ENCODE measurements at places on chromosomes 2 and 18.

DNA sequence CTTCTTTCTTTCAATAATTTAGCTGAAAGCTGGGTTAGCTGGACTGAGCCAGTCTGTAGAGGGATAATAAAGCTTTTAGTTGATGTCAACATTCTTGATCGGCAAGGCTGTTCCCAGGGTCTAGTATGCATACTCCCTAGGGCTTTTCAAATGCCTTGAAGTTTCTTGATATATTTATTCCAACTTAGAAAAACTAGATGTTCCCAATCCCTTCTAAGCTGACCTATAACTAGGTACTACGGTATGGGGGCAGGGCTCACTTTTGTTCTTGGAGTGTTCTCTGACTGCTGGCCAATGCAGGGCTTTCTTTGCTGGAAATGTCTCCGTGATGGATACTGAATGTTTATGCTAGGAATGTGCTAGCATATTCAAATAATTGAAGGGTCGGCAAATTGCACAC, 258.6 kb upstream of the TANK start:
- no peak for DNase-seq

- no peak for DNase-seq
These were observed 2.6 kb upstream of the SALL3 start for GRCh38 chr18:78976765-78977636.

DNA sequence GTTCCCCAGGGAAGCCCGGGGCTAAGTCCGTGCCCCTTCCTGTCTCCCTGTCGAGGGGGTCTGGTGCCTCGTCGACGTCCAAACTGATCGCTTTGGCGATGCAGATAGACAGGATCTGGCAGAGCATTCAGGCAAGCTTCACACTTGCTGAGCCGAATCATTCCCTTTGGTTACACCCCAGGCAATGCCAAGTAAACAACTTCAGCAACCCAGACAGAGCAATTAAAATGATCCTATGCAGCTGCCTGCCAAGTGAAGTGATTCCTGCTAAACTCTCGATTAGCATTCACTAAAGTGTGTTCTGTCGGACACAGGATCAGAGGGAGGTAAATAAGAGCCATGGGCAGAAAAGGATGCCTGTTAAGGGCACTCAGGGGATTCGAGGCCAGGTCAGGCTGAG, 108.2 kb upstream of the RAB12 start:
- DNase-seq: no peak

- no peak for DNase-seq
These were observed 23.9 kb downstream of the MEP1B start for GRCh38 chr18:32213693-32214092.

- no peak for DNase-seq
These were observed 121.2 kb upstream of the ANKRD30BL start for GRCh38 chr2:132282911-132283310.

DNA sequence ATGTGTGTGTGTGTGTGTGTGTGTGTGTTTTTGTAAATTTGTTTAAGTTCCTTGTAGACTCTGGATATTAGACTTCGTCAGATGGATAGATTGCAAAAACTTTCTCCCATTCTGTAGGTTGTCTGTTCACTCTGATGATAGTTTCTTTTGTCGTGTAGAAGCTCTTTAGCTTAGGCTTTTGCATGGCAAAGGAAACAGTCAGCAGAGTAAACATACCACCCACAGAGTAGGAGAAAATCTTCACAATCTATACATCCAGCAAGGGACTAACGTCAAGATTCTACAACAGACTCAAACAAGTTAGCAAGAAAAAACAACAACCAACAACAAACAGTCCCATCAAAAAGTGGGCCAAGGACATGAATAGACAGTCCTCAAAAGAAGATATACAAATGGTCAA, 336.7 kb upstream of the ATP5MC3 start:
- DNase-seq: no peak

- DNase-seq: peak; percentile 12
These were observed 916 bp downstream of the TNFRSF11A start for GRCh38 chr18:62325806-62326645.

GRCh38 chr2:179524809-179525339, 260.2 kb upstream of the SESTD1 start:
- no peak for DNase-seq

- DNase-seq: no peak
These were observed 150.6 kb upstream of the COPS8 start for GRCh38 chr2:236935083-236935482.

GRCh38 chr2:2646433-2647051, 315.5 kb upstream of the MYT1L start:
- DNase-seq: peak; percentile 35

DNA sequence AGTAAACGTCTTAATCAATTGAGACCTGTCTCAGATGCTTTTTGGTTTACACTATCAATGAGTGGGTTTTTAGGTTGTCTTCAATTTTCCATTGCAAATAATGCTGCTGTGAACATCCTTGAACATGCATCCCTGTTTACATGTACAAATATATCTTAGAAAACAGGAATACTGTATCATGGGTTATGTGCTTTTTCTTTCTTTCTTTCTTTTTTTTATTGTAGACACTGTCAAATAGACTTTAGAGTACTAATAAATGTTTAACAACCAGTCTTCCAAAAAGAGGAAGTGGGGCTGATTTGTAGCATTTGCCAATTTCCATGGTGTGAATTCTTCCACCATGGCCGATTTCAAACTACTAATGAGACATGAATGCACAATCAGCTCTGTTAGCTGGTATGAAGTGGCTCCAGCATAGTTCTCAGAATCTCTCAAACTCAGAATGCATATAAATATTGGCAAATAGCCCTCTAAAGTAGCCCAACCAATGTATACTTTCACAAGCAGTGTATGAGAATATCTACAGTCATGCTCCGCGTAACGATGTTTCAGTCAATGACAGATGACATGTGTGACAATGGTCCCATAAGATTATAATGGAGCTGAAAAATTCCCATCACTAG, 50.3 kb upstream of the B3GNT2 start:
- DNase-seq: no peak

DNA sequence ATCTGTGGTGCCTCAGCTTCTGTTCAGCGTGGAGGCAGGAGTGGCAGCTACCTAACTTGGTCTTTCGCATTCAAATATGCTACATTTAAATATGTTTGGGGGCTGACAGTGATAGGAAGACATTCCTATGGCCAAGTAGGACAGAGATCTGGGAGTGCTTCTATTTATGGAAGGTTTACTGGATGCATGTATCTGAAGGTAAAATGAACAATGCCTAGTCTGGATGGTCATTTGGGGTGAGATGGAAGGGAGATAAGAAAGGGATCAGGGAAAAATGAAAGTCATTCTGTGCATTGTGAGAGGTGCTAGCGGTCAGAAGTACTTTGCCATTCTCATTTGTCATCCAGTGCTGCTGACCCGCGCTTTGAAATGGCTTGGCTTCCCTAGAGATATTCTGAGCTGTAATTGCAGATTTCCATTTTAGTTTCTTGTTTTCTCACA, 300.9 kb upstream of the FBXO11 start:
- no peak for DNase-seq

DNA sequence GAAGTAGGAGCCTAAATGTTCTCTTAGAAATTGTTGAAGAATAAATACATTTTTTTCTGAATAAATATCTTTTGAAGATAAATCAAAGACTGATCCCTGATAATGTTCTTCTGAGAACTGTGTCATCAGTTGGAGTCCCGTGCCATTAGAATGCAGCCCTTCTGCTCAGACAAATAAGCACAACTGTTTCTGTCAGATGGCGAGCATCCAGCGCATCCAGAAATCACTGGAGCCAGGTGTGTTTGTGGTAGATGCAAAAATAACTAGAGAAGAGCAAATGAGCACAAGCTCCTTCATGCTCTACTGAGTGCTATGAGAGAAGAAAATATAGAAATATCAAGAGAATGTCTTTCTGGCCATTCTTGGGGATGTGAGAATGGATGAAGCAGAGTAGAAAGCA, 573.7 kb downstream of the THSD7B start:
- DNase-seq: no peak

DNA sequence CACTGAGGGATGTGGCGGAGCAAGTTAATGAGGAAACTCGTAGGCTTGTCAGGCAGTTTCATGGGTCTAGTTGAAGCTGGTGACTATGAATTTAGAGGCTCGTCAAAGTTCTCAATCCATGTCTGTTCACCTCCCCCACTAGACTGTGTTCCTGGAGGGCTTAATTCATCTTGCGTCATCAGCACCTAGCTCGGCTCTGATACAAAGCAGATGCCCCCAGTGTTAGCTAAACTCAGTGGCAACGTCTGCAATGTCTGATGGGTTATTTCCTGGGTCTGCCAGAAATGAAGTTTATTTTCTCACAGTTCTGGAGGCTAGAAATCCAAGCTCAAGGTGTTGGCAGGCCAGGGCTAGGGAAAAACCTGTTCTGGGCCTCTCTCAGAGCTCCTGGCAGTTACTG, 140.6 kb downstream of the PID1 start:
- DNase-seq: no peak

- no peak for DNase-seq
These were observed 54.1 kb upstream of the RAB6C start for GRCh38 chr2:129925381-129925780.

DNA sequence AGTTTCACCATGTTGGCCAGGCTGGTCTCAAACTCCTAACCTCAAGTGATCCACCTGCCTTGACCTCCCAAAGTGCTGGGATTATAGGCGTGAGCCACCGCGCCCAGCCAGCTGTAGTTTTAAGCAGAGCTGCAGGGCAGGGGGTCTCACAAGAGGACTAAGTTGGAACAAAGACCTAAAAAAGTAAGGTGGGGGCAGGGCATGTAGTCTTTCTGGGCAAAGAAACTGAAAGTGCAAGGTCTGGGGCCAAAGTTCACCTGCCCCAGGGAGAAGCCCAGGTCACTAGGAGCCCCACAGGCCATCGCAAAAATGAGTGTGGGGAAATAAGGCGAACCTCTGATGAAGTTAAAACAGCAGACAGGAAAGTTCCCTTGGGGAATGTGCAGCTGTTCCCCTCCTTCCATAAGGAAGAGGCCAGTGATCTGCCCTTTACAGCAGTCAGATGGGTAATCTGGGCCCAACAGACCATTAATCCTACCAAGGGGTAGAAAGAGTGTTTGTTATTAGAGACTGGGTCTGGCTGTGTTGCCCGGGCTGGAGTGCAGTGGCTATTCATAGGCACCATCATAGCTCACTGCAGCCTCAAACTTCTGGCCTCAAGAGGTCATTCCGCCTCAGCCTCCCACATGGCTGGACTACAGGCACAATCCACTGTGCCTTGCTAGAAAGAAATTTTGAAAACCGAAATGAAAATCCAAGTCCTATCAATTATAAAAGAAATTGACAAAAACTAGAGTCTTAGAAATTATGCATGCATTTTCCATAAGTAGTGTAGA, 2.8 kb downstream of the SCLY start:
- no peak for DNase-seq

DNA sequence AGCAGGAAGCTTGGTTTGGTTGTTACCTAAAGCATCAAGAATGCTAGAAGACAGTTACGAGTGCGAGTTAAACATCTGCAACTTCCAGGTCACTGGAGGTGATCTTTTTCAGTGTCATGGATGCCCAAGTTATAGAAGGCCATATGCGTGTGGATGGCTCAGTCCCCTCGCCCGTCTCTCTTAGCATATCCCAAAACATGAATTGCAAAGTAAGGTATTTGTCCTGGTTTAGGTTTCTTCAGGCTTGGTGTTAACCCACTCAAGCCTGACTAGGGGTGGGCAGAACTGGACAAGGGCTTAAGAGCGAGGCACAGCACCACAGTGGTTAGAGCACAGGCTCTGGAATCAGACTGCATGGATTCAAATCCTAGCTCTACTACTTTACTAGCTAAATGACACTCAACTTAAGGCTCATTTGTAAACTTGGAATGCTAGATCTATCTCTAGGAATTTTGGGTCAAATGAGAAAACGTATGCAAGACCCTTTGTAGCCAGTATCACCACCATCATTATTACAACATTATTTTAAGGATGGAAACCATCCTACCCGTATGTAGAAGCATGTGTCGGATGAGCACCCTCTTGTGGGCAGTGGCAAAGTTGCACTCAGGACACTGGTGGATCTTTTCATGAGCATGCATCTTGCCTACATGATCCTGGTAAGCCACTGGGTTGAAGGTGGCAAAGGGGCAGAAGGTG, 11.2 kb downstream of the ZNF142 start:
- DNase-seq: peak; percentile 60

GRCh38 chr2:30235008-30235655, 3.8 kb downstream of the LBH start:
- peak; percentile 38 for DNase-seq

DNA sequence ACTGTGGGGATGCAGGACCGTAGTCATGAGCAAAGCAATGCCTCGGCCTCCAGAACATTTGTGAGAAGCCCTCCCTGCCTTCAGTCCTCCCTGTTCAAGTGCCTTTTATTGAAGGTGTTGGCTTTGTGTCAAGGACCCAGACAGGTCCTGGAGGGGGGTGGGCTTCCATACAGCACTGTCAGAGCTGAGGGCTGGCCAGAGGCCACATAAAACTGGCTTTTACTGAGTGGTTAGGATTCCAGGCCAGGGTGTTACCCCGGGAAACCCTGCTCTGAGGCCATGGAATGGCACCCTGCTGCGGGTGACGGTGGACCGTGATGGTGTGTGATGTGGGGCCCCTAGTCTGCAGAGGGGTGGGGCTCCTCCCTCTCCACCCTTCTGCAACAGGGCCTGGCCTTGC, 41.6 kb downstream of the TOGARAM2 start:
- no peak for DNase-seq

DNA sequence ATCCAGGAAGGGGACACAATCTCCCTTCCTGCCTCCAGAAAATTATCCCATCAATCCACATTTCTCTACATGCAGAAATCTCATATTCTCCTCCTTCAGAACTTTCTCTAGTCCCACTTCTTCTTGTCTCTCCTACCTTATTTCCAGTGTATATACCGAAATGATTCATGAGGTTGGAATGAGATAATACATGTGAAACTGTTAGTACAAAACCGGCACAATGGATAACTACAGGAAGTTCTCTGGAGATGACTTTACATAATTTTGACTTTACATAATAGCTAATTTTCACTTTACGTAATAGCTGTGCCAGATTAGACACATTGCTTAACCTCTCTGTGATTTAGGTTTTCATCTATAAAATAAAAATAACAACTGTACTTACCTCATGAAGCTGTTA, 801.3 kb downstream of the ERBB4 start:
- no peak for DNase-seq

- DNase-seq: no peak
These were observed 337.4 kb upstream of the PIK3C3 start for GRCh38 chr18:41617647-41618046.

GRCh38 chr2:37774976-37775907, 103.8 kb upstream of the CDC42EP3 start:
- DNase-seq: no peak

- DNase-seq: no peak
These were observed 6.6 kb downstream of the ASB18 start for GRCh38 chr2:236257575-236257974.

GRCh38 chr2:67489396-67489795, 92.3 kb downstream of the ETAA1 start:
- DNase-seq: no peak

DNA sequence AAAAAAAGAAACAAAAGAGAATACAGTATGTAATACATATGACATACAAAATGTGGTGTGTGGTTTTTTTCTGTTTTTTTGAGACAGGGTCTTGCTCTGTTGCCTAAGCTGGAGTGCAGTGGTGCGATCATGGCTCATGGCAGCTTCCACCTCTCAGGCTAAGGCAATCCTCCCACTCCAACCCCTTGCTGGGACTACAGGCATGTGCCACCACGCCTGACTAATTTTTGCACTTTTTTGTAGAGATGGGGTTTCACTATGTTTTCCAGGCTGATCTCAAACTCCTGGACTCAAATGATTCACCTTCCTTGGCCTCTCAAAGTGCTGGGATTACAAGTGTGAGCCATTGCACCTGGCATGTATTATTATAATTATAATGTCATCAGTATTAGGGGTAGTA, 38.9 kb downstream of the DHX57 start:
- DNase-seq: no peak

Data from CD4-positive, alpha-beta T cell treated with Interleukin-1 beta for 1 hour (primary cell).